IPS DF 6.9 (cell line): ENCODE measurements at places on chromosomes 3 and 15.

DNA sequence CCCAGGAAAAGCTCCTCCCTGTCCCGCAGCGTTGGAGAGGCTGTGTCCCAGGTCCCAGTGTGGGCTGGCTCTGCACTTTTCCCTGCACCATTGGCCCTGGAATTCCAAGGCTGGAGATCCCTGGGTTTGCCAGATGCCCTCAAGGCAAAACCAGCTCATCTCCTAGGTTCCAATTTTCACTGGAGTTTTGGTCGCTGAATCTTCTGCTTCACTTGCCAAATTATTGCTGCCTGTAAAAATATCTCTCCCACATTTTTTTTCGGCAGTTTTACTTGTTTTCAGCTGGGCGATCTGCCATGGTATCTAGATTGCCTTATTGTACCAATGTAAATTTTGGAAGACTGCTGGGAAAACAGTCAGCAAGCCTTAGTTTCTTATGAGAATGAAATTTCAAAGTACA, 150.9 kb upstream of the ATP10A start:
- H3K27ac ChIP-seq = no peak overlapping the region
- no peak overlapping the region for H3K4me3 ChIP-seq
- H3K36me3 ChIP-seq = no peaks in the 10 kb centered on the region
- DNase-seq = no peak
- no peaks in the 10 kb centered on the region for H3K27me3 ChIP-seq

GRCh38 chr15:80242802-80243201, 9.2 kb downstream of the CTXND1 start:
- H3K36me3 ChIP-seq = no peaks in the 10 kb centered on the region
- no peaks in the 10 kb centered on the region for H3K27me3 ChIP-seq
- H3K4me3 ChIP-seq = no peak overlapping the region

DNA sequence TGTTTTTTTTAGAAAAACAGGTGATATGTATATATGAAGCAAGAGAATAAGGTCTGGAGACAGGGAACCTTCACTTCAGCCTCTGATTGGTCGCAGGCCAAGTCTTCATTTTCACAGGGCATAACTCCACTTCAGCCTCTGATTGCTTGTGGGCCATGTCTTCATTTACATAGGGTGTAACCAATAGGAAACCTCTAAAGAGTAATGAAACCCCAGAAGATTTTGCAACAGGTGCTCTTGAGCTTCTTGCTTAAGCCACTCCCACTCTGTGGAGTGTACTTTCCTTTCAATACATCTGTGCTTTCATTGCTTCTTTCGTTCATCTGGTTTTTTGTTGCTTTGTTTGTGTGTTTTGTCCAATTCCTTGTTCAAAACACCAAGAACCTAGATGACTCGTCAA, 22.6 kb upstream of the SCG3 start:
- H3K27ac ChIP-seq = no peak overlapping the region
- no peaks in the 10 kb centered on the region for H3K4me1 ChIP-seq
- no peak for DNase-seq

- no peak for DNase-seq
- no peak overlapping the region for H3K27ac ChIP-seq
- H3K4me1 ChIP-seq = no peaks in the 10 kb centered on the region
- no peaks in the 10 kb centered on the region for H3K36me3 ChIP-seq
- no peak overlapping the region for H3K4me3 ChIP-seq
- no peaks in the 10 kb centered on the region for H3K27me3 ChIP-seq
These were observed 56.6 kb upstream of the CSTA start for GRCh38 chr3:122268257-122269024.

- H3K4me1 ChIP-seq = no peaks in the 10 kb centered on the region
- no peaks in the 10 kb centered on the region for H3K27me3 ChIP-seq
- no peaks in the 10 kb centered on the region for H3K36me3 ChIP-seq
- H3K4me3 ChIP-seq = no peak overlapping the region
- H3K27ac ChIP-seq = no peak overlapping the region
- DNase-seq = no peak
These were observed 31.5 kb downstream of the GASK1A start for GRCh38 chr3:43010638-43011037.

- DNase-seq = no peak
- H3K4me3 ChIP-seq = no peak overlapping the region
- no peaks in the 10 kb centered on the region for H3K27me3 ChIP-seq
- H3K27ac ChIP-seq = no peak overlapping the region
These were observed 59.7 kb downstream of the TLNRD1 start for GRCh38 chr15:81060470-81060869.

DNA sequence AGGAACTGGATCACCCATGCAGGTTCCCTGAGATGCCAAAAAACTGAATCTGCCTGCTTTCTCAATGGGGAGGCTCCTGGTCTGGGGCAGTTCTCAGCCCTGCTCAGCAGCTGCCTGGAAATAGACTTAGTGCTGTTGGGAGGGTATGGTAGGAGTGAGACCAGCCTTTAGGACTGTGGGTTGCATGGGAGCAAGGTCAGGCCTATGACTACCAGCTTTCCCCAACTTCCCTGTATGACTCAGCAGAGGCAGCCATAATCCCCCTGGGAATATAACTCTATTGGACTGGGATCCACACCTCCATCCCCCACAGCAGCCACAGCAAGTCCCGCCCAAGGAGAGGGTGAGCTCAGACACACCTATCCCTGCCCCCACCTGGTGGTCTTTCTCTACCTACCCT, 87.0 kb downstream of the CFAP44 start:
- H3K27me3 ChIP-seq = no peaks in the 10 kb centered on the region
- no peak overlapping the region for H3K27ac ChIP-seq
- no peak for DNase-seq

- H3K4me3 ChIP-seq = no peak overlapping the region
- H3K4me1 ChIP-seq = no peaks in the 10 kb centered on the region
- DNase-seq = no peak
- H3K36me3 ChIP-seq = no peaks in the 10 kb centered on the region
- H3K27me3 ChIP-seq = no peaks in the 10 kb centered on the region
- H3K27ac ChIP-seq = no peak overlapping the region
These were observed 21.9 kb downstream of the OSTN start for GRCh38 chr3:191220908-191221307.

DNA sequence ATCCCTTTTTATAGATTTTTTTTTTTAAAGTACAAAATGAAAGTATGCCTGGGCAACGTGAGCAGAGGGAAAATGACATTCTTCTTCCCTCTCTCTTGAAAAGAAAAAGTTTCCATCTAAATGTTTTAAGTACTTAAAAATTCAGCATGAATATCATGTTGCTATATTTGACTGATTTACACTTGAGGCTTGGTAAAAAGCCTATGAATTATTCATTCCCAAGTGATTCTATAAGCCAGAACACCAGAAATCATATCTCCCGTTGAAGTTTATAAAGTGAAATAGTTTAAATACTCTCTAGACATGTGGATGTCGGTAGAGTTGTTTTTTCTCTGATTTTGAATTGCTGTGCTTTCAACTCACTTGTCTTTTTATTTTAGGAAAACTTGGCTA, 276.2 kb upstream of the RARB start:
- no peaks in the 10 kb centered on the region for H3K36me3 ChIP-seq
- 0 out of 2 replicates have a peak, but pooled peaks cover 1% of the 10 kb centered on the region for H3K27me3 ChIP-seq
- H3K4me3 ChIP-seq = no peak overlapping the region

DNA sequence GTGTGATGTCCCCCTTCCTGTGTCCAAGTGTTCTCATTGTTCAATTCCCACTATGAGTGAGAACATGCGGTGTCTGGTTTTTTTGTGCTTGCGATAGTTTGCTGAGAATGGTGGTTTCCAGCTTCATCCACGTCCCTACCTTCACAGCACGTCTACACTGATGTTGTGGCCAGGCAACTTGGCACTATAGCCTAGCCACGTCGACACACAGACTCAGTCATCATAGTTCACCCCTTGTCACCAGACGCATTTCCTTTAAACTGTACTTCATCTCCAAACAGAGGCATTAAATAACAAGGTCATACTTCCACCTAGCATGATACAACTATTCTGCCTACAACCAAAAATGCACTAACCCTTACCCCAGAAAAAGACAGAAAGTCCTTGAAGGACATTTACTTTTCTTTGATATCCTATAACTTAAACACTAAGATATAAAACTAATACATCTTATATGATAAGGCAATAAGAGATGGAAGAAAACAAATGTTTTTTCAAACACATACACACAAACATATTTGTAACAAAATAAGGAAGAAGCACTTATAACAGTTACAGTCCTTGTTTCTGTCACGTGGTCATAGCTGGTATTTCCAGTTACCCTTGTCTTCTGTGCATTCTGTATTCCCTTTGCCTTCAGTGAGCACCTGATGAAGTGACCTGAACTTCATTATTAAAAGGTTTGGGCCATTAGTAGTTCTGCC, 121.4 kb downstream of the KLF13 start:
- H3K36me3 ChIP-seq = no peaks in the 10 kb centered on the region
- no peak overlapping the region for H3K4me3 ChIP-seq
- H3K4me1 ChIP-seq = no peaks in the 10 kb centered on the region

- H3K4me3 ChIP-seq = no peak overlapping the region
- no peak overlapping the region for H3K27ac ChIP-seq
- no peak for DNase-seq
- H3K4me1 ChIP-seq = peaks cover 4% of the 10 kb centered on the region; the same call in 1 of the 2 replicates
- H3K36me3 ChIP-seq = no peaks in the 10 kb centered on the region
These were observed 13.6 kb upstream of the SRP14 start for GRCh38 chr15:40052604-40053003.

DNA sequence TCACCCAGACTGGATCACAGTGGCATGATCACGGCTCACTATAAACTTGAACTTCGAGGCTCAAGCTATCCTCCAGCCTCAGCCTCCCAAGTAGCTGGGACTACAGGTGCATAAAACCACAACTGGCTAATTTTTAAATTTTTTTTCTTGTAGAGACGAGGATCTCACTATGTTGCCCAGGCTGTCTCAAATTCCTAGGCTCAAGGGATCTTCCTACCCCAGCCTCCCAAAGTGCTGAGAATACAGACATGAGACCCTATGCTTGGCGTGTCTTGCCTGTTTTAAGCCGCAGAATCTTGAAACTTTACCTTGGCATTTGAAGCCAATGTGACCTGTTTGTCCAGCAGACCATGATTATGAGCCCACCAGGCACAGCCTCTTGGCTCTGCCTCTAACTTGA, 119.9 kb downstream of the OPA1 start:
- no peak for DNase-seq
- H3K36me3 ChIP-seq = no peaks in the 10 kb centered on the region
- H3K27me3 ChIP-seq = no peaks in the 10 kb centered on the region
- peaks cover 8% of the 10 kb centered on the region for H3K4me1 ChIP-seq

- H3K27ac ChIP-seq = no peak overlapping the region
- H3K36me3 ChIP-seq = no peaks in the 10 kb centered on the region
- no peak for DNase-seq
- H3K4me1 ChIP-seq = no peaks in the 10 kb centered on the region
These were observed 43.1 kb upstream of the TP63 start for GRCh38 chr3:189588070-189588469.

DNA sequence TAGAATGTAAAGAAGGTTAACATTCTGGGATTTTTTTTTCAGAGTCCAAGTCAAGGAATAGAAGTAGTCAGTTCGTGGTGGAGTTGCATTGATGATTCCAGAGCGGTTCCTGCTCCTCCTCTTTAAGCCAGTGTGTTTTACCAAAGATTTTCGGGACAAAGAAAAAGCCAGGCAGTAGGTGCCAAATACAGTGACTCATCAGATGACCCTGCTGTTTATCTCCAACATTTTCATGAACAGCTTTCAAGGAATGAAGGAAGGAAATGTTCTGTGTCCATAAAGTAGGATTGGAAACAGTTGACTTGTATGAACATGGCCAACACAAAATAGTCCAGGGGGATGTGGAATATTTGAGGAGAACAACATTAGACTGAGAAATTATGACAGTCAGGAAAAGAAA, 142.4 kb upstream of the TMC3 start:
- H3K27me3 ChIP-seq = no peaks in the 10 kb centered on the region
- H3K27ac ChIP-seq = no peak overlapping the region
- H3K36me3 ChIP-seq = no peaks in the 10 kb centered on the region
- H3K4me3 ChIP-seq = no peak overlapping the region
- DNase-seq = no peak

- no peak for DNase-seq
- H3K4me1 ChIP-seq = peaks cover 3% of the 10 kb centered on the region; the same call in 1 of the 2 replicates
- H3K4me3 ChIP-seq = no peak overlapping the region
- no peaks in the 10 kb centered on the region for H3K27me3 ChIP-seq
These were observed 368.2 kb upstream of the ROPN1 start for GRCh38 chr3:124360155-124360554.

DNA sequence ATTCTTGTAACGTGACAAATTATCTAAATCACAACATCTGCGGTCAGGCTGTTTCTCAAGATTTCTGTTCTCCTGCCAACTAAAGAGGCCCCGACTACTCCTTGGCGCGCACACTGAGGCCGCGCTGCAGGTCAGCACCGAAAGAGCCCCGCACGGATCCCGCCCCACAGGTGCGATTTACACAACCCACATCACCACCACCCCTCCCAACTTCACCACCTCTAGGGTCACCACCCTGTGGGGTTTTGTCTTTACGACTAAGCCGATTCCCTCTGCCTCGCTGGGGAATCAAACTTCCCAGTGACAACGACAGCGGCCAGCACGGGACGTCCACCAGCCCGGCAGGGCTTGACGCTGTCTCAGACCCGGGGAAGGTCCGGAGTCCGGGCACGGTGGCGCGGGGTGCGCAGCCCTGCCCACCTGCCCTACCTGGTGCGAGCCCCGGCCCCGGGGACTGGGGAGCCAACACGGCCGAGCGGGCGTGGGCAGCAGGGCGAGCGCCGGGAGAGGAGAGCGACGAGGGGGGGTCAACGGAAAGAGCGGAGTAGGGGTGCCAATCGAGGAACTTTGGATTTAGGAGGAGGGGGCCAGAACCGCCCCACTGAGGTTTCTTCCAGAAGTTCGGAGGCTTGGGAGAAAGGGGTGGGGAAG, 764 bp downstream of the UACA start:
- peak overlapping the region; percentile 96 for H3K4me3 ChIP-seq
- H3K27me3 ChIP-seq = no peaks in the 10 kb centered on the region
- H3K4me1 ChIP-seq = peaks cover 2% of the 10 kb centered on the region; the same call in 1 of the 2 replicates
- DNase-seq = no peak
- no peak overlapping the region for H3K27ac ChIP-seq

- H3K36me3 ChIP-seq = no peaks in the 10 kb centered on the region
- H3K27me3 ChIP-seq = no peaks in the 10 kb centered on the region
- H3K27ac ChIP-seq = no peak overlapping the region
- DNase-seq = no peak
- H3K4me1 ChIP-seq = no peaks in the 10 kb centered on the region
- no peak overlapping the region for H3K4me3 ChIP-seq
These were observed 150.6 kb downstream of the DUT start for GRCh38 chr15:48481802-48482201.

- H3K4me3 ChIP-seq = no peak overlapping the region
- H3K27me3 ChIP-seq = no peaks in the 10 kb centered on the region
- no peaks in the 10 kb centered on the region for H3K36me3 ChIP-seq
- H3K4me1 ChIP-seq = peaks cover 8% of the 10 kb centered on the region
- H3K27ac ChIP-seq = no peak overlapping the region
These were observed 41.2 kb downstream of the KLF15 start for GRCh38 chr3:126316031-126316461.

DNA sequence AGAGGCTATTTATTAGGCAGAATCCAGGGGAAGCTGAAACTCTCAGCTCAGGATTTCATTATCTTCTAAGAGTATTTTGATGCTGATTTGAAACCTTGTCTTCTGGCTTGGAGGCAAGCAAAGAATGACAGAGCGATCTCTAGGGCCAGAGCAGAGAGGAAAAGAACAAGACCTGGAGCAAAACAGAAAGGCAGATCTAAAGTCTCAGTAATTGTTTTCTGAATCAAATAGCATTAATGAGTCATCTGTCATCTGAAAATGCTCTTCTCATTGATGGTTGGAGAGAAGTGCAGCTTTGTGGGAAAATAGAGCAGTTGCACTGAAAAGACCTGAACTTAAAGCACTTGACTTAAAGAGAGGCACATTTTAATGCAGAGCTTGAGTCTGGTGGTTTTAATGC, 385.9 kb downstream of the RAP2B start:
- H3K4me1 ChIP-seq = no peaks in the 10 kb centered on the region
- no peaks in the 10 kb centered on the region for H3K36me3 ChIP-seq
- no peak overlapping the region for H3K4me3 ChIP-seq
- no peak overlapping the region for H3K27ac ChIP-seq
